ENCODE measurements at places on chromosomes 3 and 15.

DNA sequence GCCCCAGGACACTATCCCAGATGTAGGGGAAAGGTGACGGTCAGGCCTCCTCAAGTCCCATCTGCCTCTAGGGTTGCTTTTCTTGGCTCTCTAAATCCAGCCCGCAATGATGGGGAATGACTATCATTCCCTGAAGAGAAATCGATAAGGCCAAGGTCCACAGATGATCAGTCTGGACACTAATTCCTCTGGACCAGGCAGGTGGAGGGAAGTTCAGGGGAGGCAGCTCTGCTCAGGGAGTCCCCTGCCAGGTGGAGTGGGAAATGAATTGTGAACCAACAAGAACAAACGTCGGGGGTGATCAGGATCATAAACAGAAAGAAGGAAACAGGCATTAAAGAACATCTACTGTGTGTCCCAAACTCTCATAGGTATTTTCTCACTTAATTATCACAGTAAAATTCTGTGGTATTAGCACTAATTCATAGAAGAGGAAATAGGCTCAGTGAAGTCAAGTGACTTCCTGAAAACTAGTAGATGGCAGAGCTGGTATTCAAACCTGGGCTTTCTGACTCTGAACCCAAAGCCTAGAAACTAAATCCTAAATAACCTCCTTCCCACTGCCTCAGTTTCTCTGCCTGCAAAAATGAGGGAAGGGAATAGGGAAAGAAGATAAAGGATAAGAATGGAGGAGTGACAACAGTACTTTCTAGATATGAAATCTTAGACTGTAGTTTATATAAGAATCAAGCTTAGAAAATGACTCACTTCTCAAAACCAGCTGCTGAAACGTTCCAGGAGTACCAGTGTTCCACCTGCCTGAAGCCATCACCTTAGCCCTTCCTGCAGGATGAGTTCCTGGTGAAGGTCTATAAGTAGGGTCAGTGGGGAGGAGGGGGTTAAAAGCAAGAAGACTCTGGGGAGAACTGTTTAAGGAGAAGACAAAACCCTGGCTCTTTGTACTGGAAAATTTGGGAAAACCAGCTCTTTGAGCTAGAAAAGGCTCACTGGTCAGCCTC, 7.5 kb downstream of the BMF start:
- DNase-seq, result no peak

- no peak for DNase-seq
Observed at GRCh38 chr3:11914651-11915050, 68.0 kb upstream of the TAMM41 start.

DNA sequence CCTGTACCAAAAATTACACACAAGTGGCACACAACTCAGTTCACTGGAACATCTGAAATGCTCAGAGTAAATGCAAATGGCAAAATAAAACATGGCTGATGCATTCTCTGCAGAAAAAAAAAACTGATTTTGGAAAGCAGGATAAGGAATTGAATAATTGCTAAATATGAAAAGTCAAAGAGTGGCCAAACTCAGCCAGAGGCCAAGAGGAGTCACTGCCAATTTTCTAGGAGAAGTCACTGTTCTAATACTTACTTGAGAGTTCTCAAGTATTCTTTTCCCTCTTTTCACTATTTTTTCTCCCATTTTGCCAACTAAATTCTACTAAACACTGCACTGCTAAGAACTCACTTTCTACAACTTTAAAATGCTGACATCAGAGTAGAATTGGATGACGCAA, 1018.6 kb downstream of the TUSC7 start:
- no peak for DNase-seq

DNA sequence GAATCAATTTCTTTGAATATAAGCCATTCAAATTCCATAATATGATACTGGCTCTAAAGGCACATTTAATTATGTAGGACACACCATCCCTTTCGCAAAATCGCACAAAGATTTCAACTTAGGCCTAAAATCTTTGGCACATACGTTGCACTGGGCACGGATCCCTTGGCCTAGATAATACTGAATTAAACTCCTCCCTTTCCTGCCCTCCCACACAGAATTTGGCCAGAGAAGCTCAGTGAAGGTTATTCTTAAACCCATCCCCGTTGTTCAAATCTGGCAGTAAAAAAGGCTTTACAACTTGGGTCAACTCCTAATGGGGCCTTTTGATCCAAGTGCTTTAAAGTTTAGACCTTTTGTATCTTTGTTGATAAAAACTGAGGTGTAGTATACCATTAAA, 247.2 kb downstream of the PTPRG start:
- no peak for DNase-seq

DNA sequence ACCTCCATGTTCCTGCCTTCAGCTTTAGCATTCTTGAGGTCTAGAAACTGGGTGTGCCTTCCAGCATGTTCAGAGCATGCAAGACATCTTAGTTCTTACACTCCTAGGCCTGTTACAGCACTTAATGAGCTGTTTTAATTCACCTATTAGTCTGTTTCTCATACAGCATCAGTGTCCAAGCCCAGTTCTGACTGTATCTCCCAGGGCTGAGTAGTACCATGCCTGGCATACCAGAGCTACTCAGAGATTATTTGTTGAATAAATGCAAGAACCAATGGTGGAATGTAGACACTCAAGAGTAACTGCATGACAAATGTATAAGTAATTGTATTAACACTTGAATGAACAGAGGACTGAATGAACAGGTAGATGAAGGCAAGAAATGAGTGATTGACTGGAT, 61.8 kb upstream of the SCN5A start:
- DNase-seq, result no peak

DNA sequence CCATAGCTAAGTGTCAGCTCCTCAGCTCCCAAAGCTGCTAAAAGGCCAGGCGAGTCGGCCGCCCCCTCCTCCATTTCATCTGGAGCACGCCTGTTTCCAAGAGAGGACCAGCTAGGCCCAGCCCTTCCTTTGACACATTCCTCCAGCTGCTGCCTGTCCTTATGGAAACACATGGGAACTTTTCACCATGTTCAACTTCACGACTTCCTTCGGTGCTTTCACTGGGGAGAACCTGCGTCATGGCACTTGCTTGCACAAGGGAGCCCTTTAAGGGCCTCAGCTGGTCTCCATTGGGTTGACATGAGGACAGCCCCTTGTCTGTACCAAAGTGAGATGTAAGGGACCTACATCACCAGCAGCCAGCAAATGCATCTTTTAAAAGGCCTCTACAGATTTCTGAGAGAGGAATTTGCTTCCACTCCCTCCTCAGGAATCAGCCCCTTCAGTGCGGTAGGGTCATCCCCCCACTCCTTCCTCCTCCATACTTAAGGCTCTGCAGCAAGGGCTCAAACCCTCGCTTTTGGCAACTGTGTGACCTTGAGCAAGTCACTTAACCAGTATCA, 2.1 kb downstream of the MAGI1 start:
- DNase-seq, result no peak

- no peak for DNase-seq
Observed at GRCh38 chr15:60374628-60375081, 23.1 kb downstream of the ANXA2 start.

GRCh38 chr3:27556887-27557286, 72.7 kb upstream of the SLC4A7 start:
- no peak for DNase-seq

DNA sequence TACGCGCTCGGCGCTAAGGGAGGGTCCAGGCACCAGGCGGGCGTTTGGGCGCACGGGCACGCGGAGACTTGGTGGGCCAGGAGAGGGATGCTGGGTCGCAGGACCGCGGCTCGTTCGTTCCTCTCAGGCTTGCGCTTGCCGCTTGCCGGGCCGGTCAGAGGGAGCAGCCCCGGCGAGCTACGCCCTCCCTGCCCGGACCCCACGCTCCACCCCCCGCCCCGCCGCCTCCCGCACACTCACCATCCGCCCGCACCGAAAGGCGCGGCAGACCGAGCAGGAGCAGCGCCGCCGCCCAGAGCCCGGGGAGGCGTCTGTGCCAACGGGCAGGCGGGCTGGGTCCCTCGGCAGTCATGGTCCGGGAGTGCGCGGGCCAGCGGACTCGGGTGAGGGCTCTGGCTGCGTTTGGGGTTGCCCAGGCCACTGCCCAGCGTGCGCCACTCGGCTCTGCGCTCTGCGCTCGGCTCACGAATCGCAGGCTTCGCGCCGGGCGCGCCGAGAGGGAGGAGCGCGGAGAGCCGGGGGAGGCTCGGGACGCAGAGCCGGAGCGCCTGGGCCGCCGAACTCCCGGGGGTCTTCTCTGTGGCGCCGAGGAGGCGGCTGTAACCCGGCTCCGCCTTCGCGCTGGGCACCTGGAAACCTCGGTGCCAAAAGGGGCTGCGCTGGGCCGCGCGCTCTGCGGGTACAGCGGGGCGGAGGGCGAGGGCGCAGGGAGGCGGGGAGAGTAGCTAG, at the start of gene SUSD5:
Gene SUSD5, minus strand, starts transcription at position 365 of the 729 bp plus-strand sequence. Its CDS starts 13 bp downstream, at position 352.
- DNase-seq, result no peak

- DNase-seq, result no peak
Observed at GRCh38 chr3:31170932-31171670, 276.6 kb upstream of the GADL1 start.

- no peak for DNase-seq
Observed at GRCh38 chr15:68470049-68470742, 38.2 kb upstream of the ITGA11 start.
